ENCODE measurements at places on chromosomes 7 and 10.

- no peak for DNase-seq
These were observed 318.3 kb upstream of the ZMIZ1 start for GRCh38 chr10:78750418-78750817.

DNA sequence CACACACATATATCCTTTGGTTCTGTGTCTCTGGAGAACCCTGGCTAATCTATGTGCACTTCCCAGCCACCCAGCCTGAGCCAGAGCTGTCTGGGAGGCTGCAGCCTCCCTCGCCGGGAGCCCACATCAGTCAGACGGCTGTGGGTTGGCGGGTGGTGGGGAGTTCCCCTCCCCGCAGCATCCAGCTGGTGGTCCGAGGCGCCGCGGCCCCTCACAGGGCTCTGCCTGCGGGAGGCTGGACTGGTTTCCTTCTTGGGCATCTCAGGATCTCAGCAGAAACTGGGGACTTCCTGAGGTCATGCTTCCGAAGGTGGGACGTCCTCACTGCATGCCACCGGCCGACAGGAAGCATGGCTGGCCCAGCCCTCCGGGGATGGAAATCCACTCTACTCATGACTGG lies 22.0 kb upstream of the PSMG3 start:
- DNase-seq: no peak

GRCh38 chr10:47029181-47030009 lies 118.2 kb downstream of the PTPN20 start:
- DNase-seq: no peak

- no peak for DNase-seq
These were observed 42.1 kb downstream of the ARHGAP21 start for GRCh38 chr10:24681572-24682088.

DNA sequence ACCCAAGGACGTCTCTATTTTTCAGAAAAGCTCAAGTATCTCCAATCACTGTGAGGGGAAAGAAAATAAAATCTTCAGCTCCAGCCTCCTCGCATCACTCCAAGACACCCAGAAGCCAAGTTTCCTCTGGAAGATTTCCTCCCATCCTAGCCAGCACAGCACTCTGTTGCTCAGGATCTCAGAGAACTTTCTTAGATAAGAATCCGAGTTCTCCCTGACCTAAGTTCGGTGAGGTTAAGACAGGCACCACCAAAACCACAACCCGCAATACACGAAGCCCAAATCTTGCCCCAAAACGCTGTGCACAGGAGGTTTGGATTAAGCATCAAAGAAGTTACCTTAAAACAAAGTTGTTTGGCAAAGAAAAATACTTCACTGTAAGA lies 4.2 kb downstream of the FAM53B start:
- no peak for DNase-seq

GRCh38 chr10:49657606-49658005 lies 21.8 kb upstream of the C10orf53 start:
- no peak for DNase-seq

GRCh38 chr10:108574233-108574632 lies 1349.1 kb downstream of the XPNPEP1 start:
- DNase-seq: no peak

DNA sequence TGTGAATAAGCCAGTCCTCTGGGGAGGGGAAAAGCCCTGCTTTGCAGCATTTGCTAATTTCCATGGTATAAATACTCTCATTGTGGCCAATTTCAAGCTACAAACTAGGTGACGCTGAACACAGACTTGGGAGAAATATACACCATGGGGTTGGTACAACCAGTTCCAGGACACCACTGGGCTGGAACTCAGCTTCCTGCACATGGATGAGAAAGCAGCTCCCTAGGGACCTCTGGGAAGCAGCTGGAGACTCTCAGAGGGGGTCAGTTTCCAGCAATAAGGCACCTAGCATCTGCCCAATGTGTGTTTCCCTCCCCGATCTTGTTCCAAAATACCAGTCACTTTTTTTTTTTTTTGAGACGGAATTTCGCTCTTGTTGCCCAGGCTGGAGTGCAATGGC lies 56.8 kb upstream of the WDR11 start:
- no peak for DNase-seq

All from central memory CD8-positive, alpha-beta T cell (primary cell).